RWPE2 (cell line): ENCODE measurements at places on chromosomes 1 and 21.

DNA sequence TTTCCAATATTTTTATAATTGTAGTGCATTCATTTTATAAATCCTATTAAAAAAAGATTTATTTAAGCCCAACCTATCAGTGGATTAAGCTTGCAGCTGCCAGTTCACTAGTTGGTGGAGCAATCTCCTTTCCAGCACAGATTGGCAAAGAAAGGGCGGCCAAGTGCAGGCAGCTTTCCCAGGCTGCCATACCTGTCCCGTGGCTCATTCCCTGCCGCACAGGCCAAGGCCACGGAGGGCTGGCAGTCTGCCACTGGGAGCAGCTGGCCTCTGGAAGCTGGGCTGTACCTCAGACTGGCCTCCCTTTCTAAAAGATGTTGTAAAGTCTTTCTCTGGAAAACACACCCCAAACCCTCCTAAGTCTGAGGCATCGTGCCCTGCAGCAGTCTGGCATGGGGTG, 74.2 kb downstream of the SIM2 start:
- peak; percentile 81 for DNase-seq

- no peak for DNase-seq
These were observed 16.7 kb downstream of the COLGALT2 start for GRCh38 chr1:184020855-184021254.

DNA sequence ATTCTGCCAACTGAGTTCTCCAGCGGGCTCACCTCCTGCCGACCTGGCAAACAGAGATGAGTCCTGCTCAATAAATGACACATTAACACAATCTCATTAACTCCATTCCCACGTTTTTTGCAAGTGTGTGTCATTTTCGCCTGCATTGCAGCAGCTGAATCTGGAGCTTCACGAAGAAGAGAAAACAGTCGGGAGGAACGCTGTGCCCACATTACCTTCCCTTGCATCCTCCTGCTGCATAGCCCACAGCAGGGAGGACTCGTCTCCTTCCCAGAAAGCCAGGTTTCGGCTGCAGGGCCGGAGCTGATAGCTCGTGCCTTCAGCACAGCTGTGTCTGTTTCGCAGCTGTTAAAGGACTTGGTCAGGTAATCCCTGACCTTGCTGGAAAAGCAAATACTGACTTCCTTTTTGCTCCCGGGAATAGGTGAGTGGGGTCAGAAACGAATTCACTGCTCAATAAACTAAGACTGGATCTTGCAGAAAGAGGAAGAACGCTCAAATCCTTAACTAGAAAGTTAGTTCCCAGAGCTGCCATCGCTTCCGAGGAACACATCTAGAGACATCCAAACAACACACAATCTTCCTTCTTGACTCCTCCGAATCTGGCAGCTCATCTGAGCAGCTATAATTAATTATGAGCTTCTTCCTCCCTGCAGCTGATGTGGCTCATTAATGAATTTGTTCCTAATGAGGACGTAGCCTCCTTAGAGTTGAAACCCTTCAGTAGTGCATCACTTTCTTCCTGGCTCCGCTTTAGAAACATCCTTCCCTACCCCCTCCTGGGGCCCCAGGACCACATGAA, 33.0 kb downstream of the KANK4 start:
- DNase-seq, result no peak

DNA sequence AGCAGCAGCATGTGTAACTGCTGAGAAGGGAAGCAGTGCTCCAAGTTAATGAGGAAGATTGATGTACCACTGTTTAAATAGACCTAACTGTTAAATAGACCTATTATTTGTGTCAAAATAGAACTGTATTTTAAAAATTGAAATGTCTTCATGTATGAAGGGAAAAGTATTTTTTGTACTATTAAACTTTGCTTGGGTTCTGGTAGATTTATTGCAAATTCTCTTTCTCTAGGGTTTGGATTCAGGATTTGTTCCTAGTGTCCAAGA, 128.3 kb downstream of the OSBPL9 start:
- DNase-seq, result no peak

- no peak for DNase-seq
These were observed 29.4 kb downstream of the FOXJ3 start for GRCh38 chr1:42305639-42306038.

DNA sequence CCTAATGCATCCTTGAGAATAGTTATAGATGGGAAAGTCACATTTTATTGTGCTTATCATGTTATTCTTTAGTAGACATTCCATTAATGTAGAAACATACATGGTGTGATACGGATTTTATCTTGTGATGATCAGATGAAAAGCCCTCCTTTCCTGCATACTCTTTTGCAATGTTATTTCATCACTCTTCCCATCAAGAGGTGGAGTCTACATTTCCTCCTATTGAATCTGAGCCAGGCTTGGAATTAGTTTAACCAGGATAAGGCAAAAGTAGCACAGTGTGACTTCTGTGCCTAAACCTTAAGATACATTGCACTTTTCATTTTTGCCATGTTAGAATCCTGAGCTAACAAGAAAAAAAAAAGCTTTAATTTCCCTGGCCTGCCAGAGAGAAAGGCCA, 393.7 kb upstream of the ST6GALNAC5 start:
- DNase-seq, result no peak

DNA sequence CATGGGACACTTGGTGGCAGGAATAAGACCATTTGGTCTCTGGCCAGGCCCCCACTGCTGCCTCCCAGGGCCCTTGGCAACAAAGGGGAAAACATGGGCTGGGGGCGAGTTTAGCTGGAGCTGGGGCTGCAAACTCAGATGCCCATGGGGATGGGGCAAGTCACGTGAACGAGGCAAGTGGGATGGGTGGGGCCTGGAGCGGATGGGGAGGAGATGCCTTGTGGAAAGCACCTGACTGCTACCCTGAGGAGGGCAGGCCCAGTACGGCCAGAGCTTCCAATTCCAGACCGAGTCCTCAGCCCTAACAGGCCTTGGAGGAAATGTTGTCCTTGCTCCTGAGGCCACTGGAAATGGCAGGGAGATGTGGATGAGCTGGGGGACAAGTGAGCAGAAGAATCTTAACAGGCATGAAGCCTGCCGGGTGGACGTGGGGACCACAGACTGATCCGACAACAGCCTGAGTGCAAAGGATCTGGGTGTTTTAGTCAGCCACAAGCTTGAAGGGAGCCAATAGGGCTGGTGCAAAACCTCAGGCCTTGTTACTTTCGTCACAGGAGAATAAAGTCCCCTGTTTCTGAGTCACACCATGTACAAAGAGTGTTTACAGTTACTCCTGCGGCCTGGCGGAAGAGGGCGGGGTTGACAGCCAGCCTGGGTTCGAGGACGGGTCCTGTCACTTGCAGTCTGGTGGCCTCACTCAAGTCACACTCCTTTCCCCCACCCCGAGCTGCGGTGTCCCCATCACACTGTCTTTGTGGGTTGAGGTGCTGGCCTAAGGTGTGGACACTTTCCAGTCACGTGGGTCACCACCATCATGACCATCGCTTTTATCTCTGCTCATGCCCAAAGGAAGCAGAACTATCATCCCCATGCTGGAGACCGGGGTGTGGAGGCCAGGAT, 19.1 kb downstream of the RUNX3 start:
- DNase-seq, result no peak

- DNase-seq, result no peak
These were observed 24.9 kb upstream of the ETS2 start for GRCh38 chr21:38780879-38781278.

- peak; percentile 46 for DNase-seq
These were observed 104.8 kb downstream of the PAX7 start for GRCh38 chr1:18735224-18735997.

DNA sequence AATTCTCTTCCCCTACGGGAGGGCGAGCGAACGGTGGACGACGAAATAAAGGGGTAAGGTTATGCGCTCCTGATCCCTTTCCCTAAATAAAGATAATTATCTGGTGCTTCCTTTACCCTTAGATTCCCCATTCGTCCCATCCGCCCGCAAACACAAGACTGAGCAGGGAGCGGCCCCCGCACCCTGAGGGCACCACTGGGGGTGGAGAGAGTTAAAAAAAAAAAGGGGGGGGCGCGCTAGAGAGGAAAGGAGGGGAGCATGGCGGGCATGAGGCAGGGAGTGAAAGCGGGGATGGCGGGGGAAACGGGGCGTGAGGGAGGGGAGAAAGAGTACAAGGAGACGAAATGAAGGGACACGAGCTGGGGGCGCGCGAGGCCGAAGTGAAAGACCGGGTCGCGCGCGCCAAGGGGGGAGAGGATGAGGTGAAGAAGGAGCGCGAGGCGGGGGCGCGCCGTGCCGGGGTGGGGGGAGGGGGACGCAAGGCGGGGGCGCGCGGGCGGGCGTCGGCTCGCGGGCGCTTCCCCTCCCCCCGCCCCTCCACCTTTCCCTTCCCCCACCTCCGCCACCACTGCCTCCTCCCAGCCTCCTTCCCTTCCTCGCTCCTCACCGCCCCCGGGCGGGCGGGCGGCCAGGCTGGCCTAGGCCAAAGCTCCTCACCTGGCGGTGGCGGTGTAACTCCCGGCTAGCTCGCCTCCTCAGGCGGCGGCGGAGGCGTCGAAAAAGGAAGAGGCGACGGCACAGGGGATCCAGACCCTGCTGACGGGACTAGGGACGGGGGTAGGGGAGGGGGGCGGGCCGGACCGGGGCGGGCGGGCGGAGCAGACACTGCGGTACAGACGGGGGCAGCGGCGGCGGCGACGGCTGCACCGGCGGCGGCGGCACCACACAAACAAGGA, 448 bp downstream of the GATAD2B start:
- no peak for DNase-seq

GRCh38 chr1:92929461-92929860, 31.8 kb downstream of the DIPK1A start:
- no peak for DNase-seq

DNA sequence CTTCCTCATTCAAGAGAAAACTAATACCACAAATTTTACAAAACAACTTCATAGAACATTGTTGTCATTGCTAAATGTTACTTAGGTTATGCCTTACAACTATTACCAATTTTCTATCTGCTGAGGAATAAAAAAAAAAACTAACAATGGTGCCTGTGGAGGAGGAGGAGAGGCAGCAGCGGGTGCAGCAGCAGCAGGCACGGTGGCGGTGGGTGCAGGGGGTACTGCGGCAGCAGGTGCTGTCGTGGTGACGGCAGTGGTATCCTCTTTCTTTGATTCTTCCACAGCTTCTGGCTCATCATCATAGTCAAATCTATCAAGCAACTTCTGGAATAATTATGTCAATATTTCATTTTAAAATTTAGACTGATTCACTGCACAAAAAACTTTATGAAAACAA, 35.5 kb downstream of the SCAF4 start:
- no peak for DNase-seq

GRCh38 chr1:156540955-156541354, 31.4 kb downstream of the IQGAP3 start:
- no peak for DNase-seq

DNA sequence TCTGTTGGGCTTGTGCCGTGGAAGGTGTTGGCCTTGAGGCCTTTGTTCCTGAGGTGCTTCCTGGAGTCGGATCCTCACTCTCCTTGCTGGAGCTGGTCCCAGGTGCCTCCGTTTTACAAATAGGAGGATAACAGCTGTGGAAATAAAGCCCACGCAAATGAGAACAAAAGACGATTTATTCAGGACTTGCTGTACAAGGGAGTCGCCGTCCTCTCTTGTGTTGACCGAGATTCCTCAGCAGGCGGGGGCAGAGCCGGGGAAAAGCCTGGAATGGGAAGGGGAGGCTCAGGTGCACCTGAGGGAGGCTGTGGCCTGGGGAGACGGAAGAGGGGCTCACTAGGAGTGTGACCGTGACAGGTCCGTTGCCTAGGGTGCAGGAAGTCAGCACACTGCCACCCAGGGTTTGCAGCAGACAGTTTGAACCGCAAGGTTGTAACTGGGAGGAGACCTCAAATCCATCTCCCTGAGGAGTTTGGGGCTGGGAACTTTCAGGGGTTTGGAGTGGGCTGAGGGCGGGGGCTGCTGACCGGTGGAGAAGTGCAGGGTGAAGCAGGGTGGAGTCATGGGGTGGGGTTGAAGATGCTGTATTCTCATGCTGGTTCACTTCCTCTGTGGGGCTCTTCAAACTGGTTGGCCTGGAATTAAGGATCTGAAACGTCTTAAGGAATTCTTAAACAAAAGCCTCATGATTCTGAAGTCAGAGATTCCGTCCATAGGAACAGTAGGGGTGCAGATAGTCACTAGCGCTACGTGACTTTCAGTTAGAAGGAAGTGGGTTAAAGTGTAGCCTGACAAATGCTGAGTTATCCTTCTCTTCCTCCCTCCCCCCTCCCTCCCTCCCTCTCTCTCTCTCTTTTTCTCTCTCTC, 2.6 kb upstream of the CSTB start:
- DNase-seq, result no peak

DNA sequence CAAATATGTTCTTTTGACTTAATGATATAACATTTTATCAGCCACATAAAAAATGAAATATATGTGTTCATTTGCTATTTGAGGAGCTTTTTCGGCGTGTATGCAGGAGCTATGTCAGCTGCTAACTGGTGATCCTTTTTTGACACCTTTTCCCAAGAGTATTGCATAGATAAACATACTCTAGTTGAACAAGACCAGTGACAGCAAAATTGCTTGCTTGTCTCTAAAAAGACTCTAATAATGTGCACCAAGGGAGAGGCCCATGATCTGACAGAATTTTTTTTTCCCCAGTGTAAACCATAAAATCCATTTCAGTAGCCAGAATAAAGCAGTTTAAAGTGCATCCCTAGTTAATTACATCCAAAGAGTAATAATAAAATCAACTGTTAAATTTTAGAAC, 103.6 kb upstream of the BARHL2 start:
- no peak for DNase-seq

DNA sequence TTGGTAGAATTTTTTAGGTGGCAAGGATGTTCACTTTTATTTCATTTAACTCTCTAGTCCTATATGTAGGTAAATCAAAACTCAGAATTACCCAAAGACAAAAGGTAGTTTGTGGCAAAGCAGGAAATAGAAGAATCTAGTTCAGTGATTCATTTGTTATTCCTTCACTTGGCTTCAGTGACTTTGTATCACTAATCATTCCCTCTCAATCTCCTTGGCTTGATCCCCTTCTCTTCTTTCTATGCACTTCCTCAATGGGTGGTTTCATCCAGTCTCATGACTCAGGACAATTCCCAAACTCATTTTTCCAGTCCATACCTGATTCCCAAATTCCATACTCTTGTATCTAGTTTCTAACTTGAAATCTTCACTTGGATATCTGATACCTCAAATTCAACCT, 64.9 kb downstream of the PRKACB start:
- DNase-seq, result no peak

GRCh38 chr1:108691128-108691941, 775 bp upstream of the PRPF38B start:
- DNase-seq, result no peak

DNA sequence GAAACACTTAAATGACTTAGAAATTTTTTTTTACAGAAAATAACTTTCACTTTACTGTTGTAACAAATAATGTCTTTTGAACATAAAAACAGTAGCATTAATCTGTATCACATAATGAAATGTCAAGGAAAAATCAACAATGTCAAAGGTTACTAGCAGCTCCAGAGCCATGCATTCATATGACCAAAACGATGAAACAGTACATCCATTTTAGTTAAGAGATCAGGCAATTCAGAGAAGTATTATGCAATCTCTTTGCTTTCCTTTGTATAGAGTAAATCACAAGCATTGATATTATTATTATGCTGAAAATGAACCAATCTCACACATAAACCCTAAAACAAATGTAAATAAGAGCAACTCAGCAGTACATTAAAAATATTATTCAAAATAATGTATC, 748.9 kb downstream of the PLA2G4A start:
- no peak for DNase-seq
